ENCODE measurements at places on chromosomes 11 and 22.

- no peak for DNase-seq
These were observed 86.6 kb upstream of the ARHGAP32 start for GRCh38 chr11:129278586-129279319.

DNA sequence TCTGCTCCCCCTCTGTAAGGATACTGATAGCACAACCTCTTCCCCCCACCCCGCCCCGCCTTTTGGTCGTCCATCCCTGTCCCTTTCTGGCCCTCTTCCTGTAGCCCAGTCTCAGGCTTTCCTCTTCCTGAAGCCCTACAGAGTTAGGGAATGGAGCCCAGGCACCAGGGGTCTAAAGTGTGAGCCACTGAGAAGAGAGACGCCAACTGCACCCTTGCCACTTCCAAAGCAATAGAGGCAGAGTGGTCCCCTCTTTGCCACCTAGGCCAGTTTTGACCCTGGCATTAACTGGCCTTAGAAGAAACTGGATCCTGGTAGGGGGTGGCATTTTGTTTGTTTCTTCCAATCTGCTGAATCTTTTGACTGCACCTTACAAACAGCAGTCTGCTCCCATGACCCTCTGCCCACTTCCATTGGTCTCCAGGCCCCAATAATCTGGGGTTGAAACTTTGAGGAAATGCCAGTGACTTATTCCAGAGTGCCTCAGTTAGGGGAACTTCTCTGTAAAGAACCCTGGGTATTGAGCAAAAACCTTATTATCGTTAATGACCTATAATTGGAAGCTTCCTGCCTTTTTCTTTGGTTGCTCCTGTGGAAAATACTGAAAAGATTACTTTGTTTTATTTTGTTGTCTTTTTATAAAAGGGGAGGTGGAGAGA lies 9.7 kb upstream of the GRK2 start:
- DNase-seq = no peak

DNA sequence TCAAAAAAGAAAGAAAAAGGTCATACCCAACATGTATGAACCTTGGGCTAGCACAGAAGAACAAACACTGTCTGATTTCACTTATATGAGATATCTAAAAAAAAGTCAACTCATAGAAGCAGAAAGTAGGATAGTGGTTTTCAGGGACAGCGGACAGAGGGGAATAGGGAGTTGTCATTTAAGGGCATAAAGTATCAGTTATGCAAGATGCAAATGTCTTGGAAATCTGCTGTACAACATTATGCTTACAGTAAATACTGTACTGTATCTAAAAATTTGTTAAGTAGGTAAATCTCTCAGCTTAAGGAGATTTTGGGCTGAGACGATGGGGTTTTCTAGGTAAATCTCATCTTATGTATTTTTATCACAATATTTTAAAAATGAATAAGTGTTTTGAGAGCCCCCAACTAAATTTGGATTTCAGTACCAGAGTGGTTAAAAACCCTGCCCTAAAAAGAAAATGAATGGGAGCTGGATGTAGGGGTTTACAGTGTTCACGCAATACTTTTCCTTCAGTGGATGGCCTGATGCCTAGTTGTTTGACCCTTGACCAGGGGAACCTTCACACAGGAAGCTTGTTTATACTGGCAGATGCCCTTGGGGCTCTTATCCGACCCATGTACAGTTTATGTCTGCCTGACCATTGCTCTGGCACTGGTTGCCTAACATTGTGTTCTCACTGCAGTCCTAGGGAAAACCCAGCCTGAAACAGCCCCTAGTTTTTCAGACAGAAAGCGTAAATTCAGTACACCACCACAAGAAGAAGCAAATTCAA lies 34.8 kb downstream of the SLC22A9 start:
- no peak for DNase-seq

- DNase-seq = no peak
These were observed 488.2 kb upstream of the API5 start for GRCh38 chr11:42823546-42823945.

DNA sequence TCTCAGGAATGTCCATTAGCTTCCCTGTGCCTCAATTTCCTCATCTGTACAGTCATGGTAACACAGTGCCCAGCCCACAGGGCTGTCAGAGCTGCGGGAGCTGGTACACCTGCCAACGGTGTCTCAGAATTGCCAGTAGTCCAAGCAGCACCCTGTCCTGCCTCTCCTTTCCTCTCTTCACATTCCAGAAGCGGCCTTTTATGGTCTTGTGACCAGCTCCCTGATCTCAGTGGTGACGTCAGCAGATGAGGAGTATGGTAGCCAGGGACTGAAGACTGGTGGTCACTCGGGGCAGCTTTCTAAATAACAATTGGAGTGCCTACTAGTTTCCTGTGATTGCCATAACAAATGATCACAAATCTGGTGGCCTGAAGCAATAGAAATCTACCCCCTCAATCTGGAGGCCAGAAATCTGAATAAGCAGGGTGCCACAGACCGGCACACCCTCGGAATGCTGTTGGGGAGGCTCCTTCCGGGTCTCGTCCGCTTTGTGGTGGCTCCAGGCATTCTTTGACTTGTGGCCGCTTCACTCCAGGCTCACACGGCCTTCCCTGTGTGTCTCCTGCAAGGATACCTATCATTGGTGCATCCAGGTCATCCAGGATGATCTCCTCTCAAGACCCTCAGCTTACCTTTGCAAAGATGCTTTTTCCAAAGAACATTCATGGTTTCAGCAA lies 2.1 kb downstream of the FADD start:
- no peak for DNase-seq

GRCh38 chr11:119355091-119355843 lies 8.8 kb upstream of the MFRP start:
- DNase-seq = no peak

GRCh38 chr11:64787526-64788320 lies 9.4 kb upstream of the SF1 start:
- DNase-seq = no peak

GRCh38 chr11:44870181-44870580 lies 80.5 kb downstream of the TP53I11 start:
- DNase-seq = no peak

- no peak for DNase-seq
These were observed 49.6 kb downstream of the COMMD9 start for GRCh38 chr11:36239636-36240035.

GRCh38 chr11:86934926-86935579 lies 20.1 kb downstream of the FZD4 start:
- DNase-seq = no peak

GRCh38 chr11:103619480-103619879 lies 417.0 kb upstream of the DDI1 start:
- no peak for DNase-seq

- DNase-seq = no peak
These were observed 60.8 kb downstream of the ARHGAP32 start for GRCh38 chr11:129131316-129131715.

DNA sequence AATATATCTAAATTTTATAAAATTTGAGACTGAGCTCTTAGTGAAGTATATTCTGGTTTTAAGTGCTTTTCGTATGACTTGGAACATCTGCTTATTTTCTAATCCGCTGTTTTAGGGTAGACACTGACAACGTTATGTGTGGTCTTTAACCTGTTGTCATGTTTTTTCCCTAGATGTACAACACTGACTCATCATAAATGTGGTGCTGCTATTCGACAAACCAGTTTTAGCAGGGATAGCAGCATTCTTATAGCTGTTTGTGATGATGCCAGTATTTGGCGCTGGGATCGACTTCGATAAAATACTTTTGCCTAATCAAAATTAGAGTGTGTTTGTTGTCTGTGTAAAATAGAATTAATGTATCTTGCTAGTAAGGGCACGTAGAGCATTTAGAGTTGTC lies 23.8 kb upstream of the HIKESHI start:
- DNase-seq = no peak

DNA sequence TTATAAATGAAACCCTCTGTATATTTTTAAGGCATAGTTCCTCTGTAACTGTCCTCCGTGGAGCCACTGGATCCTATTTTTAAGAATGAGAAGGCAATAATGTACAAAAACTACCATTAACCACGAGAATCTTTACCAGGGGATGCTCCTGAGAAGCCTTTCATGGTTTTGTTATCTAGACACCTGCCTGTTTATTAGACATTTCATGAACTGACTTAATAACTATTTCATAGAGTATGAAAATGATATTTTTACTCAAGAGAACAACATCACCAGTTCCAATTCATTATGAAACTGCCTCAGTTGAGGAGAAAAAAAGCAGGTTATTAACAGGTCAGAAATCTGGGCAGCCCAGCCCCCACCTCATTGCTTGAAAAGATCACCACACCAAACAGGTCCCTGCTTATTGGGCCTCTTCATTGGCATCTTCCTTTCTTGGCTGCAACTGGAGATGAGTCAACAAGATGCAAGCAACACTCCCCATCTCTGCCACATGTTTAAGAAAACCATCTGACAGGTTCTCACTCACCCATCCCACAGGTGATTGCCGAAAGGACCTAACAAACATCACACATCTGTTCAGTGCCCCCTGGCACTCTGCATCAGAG lies 27.8 kb downstream of the ETS1 start:
- DNase-seq = no peak

- no peak for DNase-seq
These were observed 28.9 kb downstream of the MOV10L1 start for GRCh38 chr22:50118557-50119168.

- peak; percentile 65 for DNase-seq
These were observed at the start of gene PPFIBP2 for GRCh38 chr11:7513234-7514098. TSS of gene PPFIBP2 (plus strand) at chr11:7513999. CDS start at chr11:7549476, 35,477 bp downstream.

- no peak for DNase-seq
These were observed 384.8 kb downstream of the TMEM135 start for GRCh38 chr11:87422566-87422965.

GRCh38 chr22:45296628-45297297 lies 12.0 kb downstream of the UPK3A start:
- no peak for DNase-seq

DNA sequence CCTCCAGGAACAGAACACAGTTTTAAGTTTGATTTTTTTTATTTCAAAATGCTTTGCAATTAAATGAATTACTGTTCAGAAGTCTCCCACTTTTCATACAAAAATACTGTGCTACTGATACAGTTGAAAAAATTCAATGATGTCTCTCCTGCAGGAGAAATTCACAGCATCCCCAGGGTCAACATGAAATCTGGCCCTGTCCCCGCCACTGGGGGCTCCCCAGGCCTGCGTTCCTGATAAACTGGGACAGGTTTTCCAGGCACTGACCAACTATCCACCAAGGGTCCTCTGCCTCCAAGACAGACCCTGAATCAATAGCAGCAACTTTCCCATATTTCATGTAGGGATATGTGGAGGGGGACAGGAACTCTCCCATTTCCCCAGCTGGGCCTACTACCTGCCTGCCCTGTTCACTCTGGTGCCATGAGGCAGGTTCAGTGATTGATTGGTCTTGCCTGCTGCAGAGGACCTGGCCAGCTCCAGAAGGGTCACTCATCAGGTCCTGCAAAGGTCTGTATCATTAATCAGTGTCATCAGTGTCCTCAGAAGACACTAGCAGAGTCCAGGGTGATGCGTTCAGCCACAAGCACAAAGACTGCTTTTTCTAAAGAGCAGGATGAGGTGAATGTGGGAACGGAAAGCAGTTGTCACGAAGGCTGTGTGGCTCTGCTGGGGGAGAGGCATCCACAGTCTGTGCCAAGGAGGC lies 43.4 kb downstream of the PISD start:
- DNase-seq = no peak

DNA sequence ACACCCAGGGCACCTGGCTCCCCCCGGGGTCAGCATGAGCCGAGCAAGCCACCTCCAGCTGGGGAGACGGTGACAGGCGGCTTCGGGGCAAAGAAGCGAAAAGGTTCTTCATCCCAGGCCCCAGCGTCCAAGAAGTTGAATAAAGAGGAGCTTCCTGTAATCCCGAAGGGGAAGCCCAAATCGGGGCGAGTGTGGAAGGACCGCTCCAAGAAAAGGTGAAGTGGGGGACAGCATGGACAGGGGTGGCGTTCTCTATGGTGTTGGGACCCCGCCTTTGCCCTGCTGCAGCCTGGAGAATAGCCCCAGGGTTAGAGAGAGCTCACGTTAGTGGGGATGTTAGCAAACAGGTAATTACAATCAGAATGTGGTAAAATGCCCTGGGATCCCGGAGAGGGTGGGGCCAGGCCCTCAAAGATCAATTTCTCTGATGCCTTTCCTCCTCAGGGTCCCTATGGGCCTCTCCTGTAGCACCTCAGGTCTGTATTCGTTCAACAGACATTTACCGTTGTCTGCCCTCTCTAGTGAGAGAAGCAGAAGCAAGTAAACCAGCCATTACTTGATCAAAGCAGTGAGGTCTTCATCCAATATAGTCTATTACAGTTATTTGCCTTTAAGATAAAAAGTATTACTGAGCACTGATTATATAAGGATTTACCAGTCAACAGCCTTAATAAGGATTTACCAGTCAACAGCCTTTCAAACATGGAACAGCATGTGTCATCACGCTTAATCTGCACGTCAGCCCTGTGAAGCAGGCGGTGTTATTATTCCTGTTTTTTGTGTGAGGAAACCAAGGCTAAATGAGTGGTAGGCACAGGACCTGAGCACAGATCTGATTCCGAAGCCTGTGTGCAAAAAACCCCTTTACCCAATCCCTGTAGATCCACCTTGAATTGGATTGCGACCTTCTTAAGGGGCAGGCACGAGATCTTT lies 1.0 kb downstream of the CCDC86 start:
- no peak for DNase-seq

DNA sequence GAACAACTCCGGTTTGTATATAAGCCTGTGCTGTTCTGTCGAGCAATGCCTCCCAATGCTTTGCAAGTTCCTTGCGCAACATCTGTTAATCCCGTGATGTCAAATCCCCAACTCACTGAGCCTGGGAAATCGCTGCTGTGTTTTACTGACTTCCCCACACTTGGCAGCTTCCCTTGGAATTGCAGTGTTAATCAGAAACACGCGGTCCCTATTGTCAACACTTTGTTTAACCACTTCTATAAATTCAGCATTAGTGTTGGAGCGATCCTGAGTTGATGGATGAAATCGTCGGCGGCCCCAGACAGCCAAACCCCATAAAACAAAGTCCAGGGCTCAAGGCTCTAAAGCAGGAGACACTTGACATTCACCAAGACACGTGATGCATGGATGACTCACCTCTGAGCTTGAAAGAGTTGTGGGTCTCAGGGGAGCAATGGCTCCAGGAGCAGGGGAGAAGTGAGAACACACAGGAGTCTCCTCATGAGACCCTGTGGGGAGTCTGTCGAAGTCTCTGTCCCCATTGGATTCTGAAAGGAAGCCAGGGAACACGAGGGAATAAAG lies 555.3 kb downstream of the MIAT start:
- no peak for DNase-seq

DNA sequence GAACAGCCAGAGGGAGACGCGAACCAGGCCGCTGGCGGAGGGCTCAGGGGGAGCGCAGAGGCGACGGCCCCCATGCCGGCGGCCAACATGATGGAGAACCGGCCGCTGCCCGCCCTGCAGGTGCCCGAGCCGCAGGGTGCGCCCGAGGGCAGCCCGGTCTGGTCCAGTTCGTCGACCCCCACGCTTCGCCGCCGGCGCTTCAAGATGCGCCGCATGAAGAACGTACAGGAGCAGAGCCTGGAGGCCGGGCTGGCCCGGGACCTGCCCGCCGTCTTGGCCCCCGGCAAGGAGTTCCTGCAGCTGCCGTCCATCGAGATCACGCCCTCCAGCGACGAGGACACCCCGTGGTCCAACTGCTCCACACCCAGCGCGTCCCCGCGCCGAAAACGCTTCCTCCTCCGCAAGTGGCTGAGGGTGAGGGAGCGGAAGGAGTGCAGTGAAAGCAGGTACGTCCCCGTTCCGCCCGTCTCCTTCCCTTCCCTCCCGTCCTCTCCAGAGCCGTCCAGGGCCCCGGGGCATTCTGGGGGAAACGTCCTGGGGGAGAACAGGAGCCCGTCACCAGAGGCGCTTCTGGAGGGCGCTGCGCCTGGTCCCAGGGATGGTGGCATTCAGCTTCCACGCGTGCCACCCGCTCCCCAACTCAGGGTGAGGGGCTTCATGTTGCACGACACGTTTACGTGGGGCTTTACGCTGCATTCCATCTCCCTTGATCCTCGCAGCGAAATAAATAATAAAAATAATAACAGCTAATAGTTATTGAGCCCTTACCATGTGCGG lies 840 bp downstream of the GRAMD1B start:
- DNase-seq = peak; percentile 48
